Central memory CD4-positive, alpha-beta T cell (primary cell): ENCODE measurements at places on chromosomes 6 and 20.

DNA sequence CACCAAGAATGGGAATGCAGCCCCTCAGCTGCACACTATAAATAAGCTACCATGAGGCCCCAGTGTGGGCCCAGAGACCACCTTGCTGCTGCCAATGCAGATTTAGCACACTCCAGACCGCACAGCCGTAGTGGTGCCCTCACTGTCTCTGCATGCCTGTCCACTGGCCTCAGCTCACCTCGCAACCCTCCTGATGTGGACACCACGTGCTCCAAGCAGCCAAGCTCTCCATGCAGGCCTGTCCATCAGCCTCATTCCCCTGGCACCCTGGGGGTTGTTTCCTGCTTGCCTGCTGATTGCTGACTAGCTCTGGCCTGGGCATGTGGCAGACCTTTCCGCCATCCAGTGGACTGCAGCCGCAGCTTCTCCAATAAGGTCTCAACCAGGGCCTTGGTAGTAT lies 36.2 kb downstream of the ZBTB9 start:
- DNase-seq, result no peak

- no peak for DNase-seq
Measured at GRCh38 chr6:56840467-56841380, 114.2 kb upstream of the BEND6 start.

- no peak for DNase-seq
Measured at GRCh38 chr6:30842754-30843610, 41.3 kb upstream of the DDR1 start.

GRCh38 chr6:156273065-156273711 lies 504.0 kb upstream of the ARID1B start:
- DNase-seq, result no peak

- peak; percentile 79 for DNase-seq
Measured at GRCh38 chr6:42547407-42548329, 16.2 kb upstream of the UBR2 start.

GRCh38 chr6:29990931-29991330 lies 48.6 kb downstream of the HLA-A start:
- no peak for DNase-seq

DNA sequence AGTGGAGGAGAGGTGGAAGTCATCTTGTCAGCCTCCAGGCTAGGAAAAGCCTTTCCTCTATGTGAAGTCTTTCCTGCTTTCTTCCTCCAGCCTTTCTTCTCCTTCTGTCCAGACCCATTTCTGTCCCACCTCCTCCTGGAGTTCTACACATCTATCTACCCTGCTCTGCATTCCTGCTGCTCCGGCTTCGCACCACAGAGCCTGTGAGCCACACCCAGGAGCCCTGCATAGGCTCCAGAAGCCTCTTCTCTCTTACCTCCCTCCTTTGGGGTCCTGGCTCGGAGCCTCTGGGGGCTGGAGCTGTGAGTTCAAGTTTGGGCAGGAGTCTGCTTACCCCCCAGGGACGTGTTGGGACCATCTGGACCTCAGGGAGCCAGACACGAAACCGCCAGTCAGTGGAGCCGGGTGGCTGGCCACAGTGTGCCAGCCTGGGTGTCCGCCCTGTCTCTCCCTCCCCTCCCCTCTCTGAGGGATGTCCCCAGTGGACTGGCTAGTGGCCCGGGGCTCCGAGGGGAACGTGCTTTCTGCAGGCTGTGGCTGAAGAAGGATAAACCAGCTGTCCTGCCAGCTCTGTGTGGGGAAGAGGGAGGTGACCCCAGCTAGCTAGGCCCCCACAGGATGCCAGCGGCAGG lies 99.2 kb downstream of the VEGFA start:
- no peak for DNase-seq

- DNase-seq, result no peak
Measured at GRCh38 chr6:80480421-80481157, 374.1 kb downstream of the BCKDHB start.

DNA sequence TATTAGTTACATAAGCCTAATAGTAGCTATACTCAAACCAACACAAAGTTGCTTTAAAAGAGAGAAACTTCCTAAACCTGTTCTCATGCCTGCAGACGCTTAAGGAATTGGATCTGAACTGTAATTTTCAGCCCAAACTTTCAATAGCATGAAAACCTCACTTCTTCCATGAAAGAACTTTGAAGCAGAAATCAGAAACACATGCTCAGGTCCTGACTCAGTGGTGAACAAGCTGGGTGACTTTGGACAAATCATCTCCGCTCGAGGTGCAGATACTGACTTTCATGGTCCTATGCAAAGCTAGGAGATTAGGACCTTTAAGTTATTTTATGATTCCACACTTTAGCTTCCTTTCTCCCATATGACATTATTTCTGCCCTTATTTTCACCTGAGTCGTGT lies 36.5 kb downstream of the NOX3 start:
- DNase-seq, result no peak

DNA sequence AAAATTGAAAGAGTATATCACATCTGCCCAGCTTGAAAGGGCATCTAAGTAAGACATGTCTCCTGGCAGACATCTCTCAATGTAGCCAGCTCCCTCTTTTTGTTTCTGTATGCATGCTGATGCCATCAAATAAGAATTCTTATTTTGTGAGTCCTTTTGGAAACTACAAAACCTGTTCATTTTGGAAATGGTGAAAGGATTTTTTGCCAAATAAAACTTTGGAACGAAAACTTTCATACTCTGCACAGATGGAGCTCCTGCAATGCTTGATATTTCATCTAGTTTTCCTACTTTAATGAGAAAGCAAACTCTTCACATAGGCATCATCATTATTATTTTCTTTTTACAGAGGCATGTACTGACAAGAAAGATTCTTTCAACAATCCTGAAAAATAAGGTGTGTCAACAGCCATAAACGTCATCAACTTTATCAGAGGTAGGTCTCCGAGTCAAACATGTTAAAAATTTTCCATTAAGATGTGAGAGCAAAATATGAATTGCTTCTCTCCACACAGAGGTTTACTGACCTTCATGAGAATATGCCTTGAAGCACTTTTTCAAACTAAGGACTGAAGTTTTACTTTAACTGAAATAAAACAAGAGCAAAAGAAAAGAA lies 26.2 kb upstream of the CMTR1 start:
- DNase-seq, result no peak

GRCh38 chr6:127951172-127951917 lies 50.5 kb upstream of the THEMIS start:
- peak; percentile 66 for DNase-seq

GRCh38 chr6:99905209-99906106 lies 88.6 kb downstream of the MCHR2 start:
- DNase-seq, result no peak

GRCh38 chr6:3001773-3002293 lies 2.1 kb downstream of the NQO2 start:
- DNase-seq, result peak; percentile 49

- DNase-seq, result no peak
Measured at GRCh38 chr6:21984561-21984960, 312.3 kb downstream of the PRL start.

DNA sequence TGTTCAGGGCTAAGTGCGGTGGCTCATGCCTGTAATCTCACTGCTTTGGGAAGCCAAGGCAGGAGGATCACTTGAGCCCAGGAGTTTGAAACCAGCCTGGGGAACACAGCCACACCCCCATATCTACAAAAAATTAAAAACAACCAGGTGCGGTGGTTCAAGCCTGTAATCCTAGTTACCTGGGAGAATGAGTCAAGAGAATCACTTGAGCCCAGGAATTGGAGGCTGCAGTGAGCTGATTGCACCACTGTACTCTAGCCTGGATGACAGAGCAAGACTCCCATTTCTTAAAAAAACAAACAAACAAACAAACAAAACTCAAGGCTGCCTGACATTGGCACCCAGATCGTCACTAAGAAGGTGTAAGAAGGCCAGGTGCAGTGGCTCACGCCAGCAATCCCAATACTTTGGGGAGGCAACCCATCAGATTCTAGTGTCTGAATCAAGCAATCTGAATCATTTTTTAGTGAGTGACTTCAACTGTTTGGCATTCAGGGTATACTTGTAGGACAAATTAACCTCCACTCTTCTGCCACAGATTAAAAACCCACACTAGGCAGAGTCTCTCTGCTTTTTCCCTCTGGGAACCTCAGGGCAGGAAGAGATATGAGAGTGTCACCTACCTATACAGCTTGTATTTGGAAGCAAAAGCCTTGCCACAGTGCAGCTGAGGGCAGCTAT lies 6.1 kb downstream of the PLAGL2 start:
- no peak for DNase-seq

DNA sequence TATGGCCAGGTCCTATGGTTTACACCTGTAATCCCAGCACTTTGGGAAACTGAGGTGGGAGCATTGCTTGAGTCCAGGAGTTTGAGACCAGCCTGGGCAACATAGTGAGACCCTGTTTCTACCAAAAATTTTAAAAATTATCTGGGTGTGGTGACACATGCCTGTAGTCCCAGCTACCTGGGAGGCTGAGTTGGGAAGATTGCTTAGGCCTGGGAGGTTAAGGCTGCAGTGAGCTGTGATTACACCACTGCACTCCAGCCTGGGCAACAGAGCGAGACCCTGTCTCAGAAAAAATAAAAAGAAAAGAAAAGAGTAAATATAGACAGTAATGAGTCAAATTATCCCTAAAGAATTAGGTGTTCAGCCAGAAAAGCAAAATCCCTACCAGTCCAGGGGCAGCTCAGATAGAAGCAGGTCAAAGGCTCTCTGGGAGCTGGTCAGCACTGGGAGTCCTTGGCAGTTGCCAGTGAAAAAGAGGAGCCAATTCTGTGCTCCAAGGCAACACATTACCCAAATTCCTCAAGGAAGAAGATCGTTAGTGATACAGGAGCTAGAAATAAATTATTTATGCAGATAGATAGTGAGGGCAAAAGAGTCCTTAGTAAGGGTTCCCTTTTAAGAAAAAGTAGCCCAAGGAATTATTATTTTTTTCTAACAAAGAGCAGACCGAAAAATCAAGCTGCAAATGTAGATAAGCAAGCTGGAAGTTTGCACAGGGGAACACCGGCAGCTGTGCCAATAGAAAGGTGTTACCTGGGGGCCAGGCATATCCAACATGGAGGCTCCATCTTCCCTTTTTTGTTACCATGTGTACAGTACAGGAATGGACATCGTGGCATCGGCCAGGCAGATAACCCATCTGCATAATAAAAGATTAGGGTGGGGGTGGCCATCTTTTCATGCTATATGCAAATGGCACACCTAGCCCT lies 31.4 kb upstream of the SEC63 start:
- no peak for DNase-seq

- no peak for DNase-seq
Measured at GRCh38 chr6:163712981-163713380, 298.5 kb downstream of the QKI start.
